ENCODE measurements at places on chromosomes 2 and 18.

DNA sequence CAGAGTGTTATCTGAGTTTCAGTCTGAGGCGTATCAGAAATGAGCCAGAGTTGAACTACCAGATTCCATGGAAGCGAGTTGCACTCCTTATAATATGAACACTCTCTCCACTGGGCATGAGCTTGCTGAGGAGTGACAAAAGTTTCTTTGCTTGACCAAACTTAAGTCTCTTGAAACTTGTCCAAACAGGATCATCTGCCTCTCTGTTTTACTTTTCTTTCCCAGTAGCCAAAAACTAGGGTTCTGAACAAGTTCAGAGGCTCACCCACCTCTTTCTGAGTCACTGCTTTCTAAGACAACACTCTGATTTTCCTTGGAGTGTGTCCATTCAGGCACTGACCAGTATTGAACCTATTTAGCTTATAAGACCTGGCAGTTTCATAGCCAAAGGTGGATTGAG is 233.2 kb upstream of the TCF4 start:
- DNase-seq, result no peak

DNA sequence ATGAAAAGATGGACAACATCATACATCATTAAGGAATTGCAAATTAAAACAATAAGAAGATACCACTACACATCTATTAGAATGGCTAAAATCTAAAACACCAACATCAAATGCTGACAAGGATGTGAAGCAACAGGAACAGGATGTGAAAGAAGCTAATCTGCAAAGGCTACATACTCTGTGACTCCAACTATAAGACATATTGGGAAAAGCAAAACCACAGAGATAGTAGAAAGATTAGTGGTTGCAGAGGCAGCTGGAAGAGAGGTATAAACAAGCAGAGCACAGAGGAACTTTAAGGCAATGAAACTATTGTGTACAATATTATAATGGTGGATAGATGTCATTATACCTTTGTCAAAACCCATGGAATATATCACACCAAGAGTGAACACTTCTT is 393.7 kb upstream of the RAB6C start:
- no peak for DNase-seq

GRCh38 chr2:446963-447530 is 159.2 kb upstream of the ALKAL2 start:
- DNase-seq, result no peak

- DNase-seq, result no peak
Measured at GRCh38 chr2:55428258-55428657, 8.6 kb upstream of the CCDC88A start.

DNA sequence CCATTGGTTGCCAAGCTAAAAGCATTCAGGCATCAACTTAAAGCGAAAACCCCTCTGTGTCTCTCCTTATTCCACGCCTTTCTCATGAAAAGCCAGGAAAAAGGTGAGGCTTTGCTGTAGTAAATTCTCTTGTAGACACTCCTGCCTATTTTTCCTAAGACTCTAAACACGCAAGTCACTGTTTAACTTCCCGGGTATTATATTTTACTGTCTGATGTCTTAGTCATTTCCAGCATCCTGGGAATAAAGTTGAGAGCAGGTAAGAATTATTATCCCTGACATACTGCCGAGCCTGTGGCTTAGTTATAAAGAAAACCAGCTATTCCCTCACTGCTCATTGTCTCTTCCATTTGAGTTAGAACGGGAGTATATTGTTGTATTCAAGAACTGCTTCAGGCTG is 112.4 kb upstream of the GATA6 start:
- no peak for DNase-seq

DNA sequence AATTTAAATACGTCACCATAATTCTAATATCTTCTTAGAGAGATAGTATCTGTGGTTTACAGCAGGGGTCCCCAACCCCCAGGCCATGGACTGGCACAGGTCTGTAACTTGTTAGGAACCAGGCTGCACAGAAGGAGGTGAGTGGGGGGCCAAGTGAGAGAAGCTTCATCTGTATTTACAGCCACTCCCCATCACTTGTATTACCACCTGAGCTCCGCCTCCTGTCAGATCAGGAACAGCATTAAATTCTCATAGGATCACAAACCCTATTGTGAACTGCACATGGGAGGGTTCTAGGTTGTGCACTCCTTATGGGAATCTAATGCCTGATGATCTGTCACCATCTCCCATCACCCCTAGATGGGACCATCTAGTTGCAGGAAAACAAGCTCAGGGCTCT is 282.6 kb downstream of the ICOS start:
- no peak for DNase-seq

GRCh38 chr2:18626958-18627650 is 37.7 kb upstream of the NT5C1B start:
- DNase-seq, result no peak

All from activated T-helper 1 cell treated with anti-CD3 and anti-CD28 coated beads, Interleukin-12 subunit alpha, Interleukin-12 subunit beta, Interleukin-2, Interleukin-4 antibody, amounts not matched to agents 30 ng/mL and 10 ng/mL and 1 ng/mL, durations not matched to agents 14 hours and 24 hours and 36 hours (primary cell).